ENCODE measurements at places on chromosomes 7 and 10.
A peak's percentile ranks its signal among the peaks of the same experiment; 100 is the strongest.

- no peak for DNase-seq
Observed at GRCh38 chr7:97982647-97983046, 7.3 kb downstream of the OCM2 start.

DNA sequence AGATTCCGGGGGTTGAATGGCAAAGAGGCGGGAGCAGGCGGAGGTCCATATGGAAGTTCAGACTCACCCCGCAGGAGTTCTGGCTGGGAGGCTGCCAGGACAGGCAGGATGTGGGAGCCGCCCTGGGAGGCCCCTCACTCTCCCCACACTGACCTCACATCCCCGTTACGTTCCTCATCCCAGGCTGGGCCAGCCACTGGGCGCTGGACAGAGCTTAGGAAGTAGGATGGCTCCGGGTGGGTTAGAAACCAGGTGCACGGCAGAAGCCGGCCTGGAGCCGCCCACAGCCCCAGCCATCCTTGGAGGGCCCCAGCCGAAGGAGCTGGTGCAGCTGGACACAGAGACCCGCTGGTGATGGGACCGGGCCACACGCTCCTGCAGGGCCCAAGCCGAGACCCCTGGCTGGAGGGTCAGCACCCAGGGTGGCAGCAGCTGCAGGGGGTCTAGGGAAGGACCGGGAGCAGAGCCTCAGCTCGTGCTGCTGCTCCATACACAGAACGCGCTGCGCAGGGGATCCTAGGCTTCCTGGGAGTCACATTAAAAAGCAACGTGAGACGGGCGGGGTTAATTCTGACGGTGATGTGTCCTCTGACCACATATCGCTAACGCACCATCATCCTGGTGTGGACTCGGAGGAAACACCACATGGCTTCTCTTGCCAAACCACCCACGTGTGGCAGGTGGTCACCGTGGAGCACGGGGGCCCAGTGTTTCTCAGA, 98.6 kb upstream of the DIP2C start:
- no peak for DNase-seq

GRCh38 chr7:93717217-93717900, 142.8 kb upstream of the CALCR start:
- no peak for DNase-seq

DNA sequence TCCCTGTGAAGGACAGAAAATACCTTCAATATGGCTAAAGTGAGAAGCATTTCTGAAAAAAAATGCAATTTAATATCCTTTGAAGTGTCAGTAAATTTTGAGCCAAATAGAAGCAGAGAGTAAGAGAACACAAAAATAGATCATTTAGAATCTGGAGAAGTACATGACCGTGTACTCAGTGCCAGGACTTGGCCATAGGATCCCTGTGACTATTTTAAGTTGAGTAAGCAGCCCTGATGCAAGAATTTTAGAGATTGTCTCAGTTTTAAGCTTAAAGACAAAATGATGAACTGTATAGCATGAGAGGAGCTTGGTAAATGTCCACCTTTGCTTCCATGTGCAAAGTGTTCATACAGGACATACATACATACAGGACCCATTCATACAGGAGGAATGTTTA, 2.5 kb downstream of the PTER start:
- DNase-seq = no peak

DNA sequence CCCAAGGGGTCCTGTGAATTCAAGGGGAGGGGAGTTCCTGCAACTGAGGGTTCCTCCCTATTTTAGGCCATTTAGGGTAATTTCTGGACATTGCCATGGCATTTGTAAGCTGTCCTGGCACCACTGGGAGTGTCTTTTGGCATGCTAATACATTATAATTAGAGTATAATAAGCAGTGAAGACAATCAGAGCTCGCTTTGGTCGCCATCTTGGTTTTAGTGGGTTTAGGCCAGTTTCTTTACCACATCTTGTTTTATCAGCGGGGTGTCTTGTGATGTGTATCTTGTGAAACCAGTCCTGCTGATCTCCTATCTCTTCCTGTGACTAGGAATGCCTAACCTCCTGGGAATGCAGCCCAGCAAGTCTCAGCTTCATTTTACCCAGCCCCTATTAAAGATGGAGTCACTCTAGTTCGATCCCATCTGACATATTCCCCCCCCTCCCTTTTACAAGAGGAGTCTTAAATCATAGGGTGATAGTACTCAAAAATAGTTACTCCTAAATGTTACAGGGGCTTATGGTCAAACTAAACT, 43.2 kb downstream of the SVOPL start:
- DNase-seq = no peak

GRCh38 chr7:84953234-84953633, 233.6 kb downstream of the SEMA3D start:
- no peak for DNase-seq

GRCh38 chr10:13087986-13088618, 11.9 kb upstream of the OPTN start:
- DNase-seq = no peak

DNA sequence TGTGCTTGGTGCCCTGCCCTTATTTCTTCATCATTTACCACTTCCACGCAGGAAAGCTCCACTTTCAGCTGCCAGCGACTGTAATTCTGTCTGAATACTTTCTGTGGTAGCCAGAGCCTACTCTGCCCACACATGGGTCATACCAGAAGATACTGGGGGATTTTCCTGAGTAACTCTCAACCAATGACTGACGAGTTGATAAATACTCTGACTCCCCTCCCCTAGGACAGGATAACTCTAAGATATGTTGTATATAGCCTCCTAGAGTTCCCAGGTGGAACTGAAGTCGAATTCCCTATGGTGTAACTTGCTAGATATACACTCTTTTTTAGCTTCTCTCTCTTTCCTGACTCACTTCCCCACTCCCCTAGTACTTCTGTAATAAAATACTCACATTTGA, 29.8 kb downstream of the SEM1 start:
- DNase-seq = no peak

GRCh38 chr10:107427016-107427415, 262.5 kb upstream of the SORCS1 start:
- no peak for DNase-seq

DNA sequence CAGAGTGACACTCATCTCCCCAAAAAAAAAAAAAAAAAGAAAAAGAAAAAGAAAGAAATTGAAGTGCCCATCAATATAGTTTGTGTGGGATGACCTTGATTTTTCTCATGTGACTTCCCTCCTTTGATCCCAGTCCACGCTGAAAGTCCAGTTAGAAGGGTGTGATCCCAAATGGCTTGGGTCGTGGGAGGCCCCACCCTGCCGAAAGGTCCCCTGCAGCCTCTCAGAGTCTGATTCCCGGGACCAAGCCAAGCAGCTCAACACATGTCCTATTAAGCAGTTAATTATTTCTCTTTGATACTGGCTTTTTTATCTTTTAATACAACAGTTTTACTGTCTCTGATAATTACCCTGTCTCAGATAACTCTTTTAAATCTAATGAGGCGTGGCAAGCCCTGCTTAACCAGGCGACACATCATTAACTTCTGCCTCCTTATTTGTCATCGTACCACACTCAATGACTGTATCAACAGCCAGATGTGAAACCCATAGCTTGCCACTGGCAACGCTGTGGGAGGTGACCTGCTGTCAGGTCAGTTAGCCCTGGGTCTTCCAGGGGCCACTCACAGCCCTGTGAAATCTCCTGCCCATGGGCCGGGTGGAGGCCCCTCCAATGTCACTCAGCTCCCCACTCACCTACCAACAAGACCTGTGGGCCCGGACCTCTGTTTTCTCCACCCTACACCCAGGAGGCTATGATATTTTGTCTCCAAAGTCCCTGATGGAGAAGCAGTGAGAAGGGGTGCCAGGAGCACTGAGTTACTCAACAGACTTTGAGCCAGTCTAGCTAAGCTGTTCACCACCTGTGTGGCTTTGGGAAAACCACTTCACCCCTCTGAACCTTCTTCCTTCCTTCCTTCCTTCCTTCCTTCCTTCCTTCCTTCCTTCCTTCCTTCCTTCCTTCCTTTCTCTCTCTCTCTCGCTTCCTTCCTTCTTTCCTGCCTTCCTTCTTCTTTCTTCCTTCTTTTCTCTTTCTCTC, 110.0 kb upstream of the SFMBT2 start:
- no peak for DNase-seq

DNA sequence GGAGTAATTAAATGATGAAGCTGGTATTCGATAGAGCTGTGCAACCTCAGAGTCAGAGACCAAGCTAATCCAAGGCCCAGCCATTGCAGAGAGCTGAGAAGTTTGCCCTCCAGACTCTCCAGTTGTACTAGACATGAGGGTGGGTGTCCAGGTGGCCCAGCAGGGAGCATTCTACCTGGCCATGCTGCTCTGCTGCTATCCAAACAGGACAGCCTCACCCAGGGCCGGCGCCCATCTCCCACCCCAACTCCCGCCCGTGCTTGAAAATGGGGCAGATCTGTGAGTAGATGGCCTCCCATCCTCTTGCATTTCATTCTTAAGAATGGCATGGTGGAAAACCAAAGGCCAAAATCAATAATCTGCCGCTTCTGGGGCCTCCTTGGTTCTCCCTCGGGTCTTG, 124.2 kb downstream of the TCERG1L start:
- no peak for DNase-seq

- peak; percentile 56 for DNase-seq
Observed at GRCh38 chr7:101953248-101953819, 135.9 kb downstream of the CUX1 start.

- no peak for DNase-seq
Observed at GRCh38 chr7:23604296-23604640, 7.1 kb downstream of the CCDC126 start.

GRCh38 chr7:51850126-51850525, 533.5 kb upstream of the COBL start:
- DNase-seq = no peak

DNA sequence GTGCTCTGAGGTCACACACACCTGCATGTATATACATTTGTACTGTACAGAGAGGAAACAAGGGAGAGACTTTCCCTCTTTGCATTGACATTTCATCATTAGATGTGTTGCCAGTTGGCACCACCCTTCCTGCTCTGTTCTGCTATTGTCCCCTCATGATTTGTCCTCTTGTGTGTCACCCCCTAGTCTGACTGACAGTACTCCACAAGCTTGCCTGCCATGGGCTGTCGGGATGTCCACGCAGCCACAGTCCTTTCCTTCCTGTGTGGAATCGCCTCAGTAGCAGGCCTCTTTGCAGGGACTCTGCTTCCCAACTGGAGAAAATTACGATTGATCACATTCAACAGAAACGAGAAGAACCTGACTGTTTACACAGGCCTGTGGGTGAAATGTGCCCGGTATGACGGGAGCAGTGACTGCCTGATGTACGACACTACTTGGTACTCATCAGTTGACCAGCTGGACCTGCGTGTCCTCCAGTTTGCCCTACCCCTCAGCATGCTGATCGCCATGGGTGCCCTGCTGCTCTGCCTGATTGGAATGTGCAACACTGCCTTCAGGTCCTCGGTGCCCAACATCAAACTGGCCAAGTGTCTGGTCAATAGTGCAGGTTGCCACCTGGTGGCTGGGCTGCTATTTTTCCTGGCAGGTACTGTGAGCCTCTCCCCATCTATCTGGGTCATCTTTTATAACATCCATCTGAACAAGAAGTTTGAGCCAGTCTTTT, 9.4 kb downstream of the CLDN12 start:
- no peak for DNase-seq

- DNase-seq = no peak
Observed at GRCh38 chr10:130553826-130554225, 417.6 kb downstream of the GLRX3 start.

Measured in GM12891 (cell line).